ENCODE measurements at places on chromosomes 13 and 19. TPM values are rescaled to one million over a fixed set of nuclear protein-coding genes. Genes with fewer than 3 reads are reported as not detected.

The SETDB2 gene
- 12.4 TPM for total RNA-seq

The CASP14 gene
- not detected for total RNA-seq

The FBXO27 gene
- total RNA-seq = 7.2 TPM

The TMTC4 gene
- 3.5 TPM for total RNA-seq

The ZNF573 gene
- 4.9 TPM for total RNA-seq

The CYP2A6 gene
- not detected for total RNA-seq

The LMTK3 gene
- total RNA-seq = 1.3 TPM

The TPTE2 gene
- total RNA-seq = not detected

The CADM4 gene
- 9.6 TPM for total RNA-seq

The PKN1 gene
- 87.2 TPM for total RNA-seq

Measured in right atrium auricular region (tissue), 2 donors.